Neuronal stem cell (in vitro differentiated cells): ENCODE measurements at places on chromosomes 1 and 21.

DNA sequence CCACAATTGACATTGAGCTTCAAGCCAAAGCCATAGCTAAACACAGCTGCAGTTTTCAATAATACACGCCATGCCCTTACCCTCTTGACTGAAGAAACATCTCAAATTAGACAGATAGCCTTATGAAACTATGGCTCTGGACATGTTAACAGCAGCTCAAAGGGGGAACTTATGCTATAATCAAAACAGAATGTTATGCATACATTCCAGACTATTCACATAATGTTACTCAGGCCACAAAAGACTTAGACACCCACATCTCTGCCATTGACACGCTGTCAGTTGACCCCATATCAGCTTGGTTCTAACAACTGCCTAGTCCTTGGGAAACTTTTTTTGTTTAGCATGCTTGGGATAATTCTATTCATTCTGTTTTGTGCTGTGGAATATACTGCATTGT is 2.3 kb upstream of the NENF start:
- no peaks in the 10 kb centered on the region for H3K4me1 ChIP-seq
- no peak for DNase-seq
- no peaks in the 10 kb centered on the region for H3K36me3 ChIP-seq
- H3K27ac ChIP-seq: no peak overlapping the region

GRCh38 chr1:7505771-7506453 is 265.2 kb upstream of the VAMP3 start:
- H3K4me3 ChIP-seq: no peak overlapping the region
- H3K36me3 ChIP-seq: no peaks in the 10 kb centered on the region
- H3K4me1 ChIP-seq: peaks cover 12% of the 10 kb centered on the region

- H3K27me3 ChIP-seq: peaks cover 22% of the 10 kb centered on the region
- H3K27ac ChIP-seq: no peak overlapping the region
- no peak for DNase-seq
- no peaks in the 10 kb centered on the region for H3K36me3 ChIP-seq
- no peak overlapping the region for H3K4me3 ChIP-seq
Observed at GRCh38 chr1:156839426-156840109, 19.3 kb downstream of the INSRR start.

GRCh38 chr21:32611471-32611997 is 643 bp downstream of the CFAP298 start:
- DNase-seq: no peak
- no peaks in the 10 kb centered on the region for H3K4me1 ChIP-seq
- H3K4me3 ChIP-seq: peak overlapping the region; percentile 94

DNA sequence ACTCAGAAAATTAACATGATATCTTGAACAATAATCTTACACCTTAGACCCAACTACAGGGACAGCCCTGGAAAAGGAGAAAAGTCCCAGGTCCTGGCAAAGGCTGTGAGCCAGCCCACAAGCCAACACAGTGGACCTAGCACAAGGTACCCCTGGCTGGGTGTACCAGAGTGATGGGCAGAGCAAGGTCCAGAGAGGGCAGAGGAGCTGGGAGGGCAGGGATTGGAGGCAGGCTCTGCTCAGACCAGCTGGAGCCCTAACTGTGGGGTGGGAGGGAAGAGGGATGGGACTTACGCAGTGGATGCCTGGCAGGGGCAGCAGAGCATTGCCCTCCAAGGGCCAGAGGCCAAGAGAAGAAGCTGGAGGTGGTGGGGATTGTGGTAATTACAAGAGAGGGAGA is 101.6 kb downstream of the KCND3 start:
- no peaks in the 10 kb centered on the region for H3K36me3 ChIP-seq
- no peak overlapping the region for H3K27ac ChIP-seq
- no peak overlapping the region for H3K4me3 ChIP-seq
- no peak for DNase-seq

- no peak overlapping the region for H3K4me3 ChIP-seq
- H3K27ac ChIP-seq: no peak overlapping the region
- no peaks in the 10 kb centered on the region for H3K4me1 ChIP-seq
Observed at GRCh38 chr1:183600136-183600535, 9.9 kb upstream of the NCF2 start.

DNA sequence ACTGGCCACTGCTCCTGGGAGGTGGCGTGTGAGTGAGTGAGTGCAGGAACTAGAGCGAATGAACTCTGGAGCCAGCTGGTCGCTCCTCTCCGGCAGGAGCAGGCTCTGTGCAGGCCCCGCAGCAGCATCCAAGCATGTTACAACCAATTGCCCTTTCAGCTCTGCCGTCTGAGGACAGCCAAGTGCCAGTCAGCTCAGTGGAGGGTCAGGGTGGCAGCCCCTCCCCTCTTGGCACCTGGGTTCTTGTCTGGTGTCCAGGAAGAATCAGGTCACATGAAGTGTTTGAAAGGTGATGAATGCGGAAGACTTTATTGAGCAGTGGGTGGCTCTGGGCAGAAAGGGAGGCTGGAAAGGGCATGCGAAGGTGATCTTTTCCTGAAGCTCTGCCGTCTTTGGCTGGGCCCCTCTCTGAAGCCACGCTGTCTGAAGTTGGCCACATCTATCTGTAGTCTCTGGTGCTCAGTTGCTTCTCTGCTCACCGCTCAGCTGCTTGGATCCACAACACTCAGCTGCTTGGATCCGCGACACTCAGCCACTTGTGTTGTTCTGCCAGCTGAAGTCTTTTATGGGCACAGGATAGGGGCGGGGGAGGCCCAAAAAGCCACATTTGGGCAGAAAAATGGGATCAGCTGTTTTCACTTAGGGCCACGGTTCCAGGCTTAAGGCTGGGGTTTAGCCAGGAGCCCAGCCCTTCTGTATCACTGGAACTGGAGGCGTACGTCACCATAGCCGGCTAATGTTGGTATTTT is 139.8 kb downstream of the ADSS2 start:
- no peak overlapping the region for H3K27ac ChIP-seq
- no peak overlapping the region for H3K4me3 ChIP-seq
- H3K4me1 ChIP-seq: peaks cover 3% of the 10 kb centered on the region
- H3K27me3 ChIP-seq: no peaks in the 10 kb centered on the region
- DNase-seq: no peak

DNA sequence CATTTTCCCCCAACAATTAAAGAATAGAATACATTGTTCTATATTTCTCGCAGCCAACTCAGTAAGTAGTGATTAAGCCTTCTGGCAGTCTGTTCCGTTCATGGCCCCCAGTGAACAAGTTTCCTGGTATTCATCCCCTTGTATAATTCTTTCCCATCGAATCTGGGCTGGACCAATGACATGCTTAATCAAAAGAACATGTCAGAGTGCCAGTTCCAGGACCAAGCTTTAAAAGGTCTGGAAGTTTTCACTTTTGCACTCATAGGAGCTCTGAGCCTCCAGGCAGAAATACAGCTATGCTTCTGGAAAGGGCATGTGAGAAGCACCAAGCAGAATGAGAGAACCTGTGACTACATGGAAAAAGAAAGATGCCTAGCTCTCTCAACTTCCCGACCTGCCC is 22.5 kb upstream of the DPYD start:
- H3K36me3 ChIP-seq: no peaks in the 10 kb centered on the region
- H3K4me3 ChIP-seq: no peak overlapping the region
- no peak for DNase-seq
- no peaks in the 10 kb centered on the region for H3K27me3 ChIP-seq
- H3K4me1 ChIP-seq: no peaks in the 10 kb centered on the region
- no peak overlapping the region for H3K27ac ChIP-seq

DNA sequence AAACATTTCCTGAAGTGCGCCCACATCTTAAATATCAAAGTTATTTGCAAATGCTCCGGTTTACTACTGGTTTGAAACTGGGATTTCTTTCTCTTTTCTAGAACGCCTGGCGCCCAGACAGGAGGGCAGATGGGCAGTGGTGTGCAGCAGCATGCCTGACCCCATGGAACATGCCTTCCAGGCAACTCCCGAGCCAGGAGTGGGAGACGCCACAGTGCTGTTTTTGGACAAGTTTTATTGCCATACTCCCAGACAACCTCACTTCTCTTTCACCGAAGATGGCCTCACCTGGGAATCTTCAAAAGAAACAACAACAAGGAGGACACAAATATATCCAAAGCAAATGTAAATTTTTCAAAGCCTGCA is 21.5 kb downstream of the UBE2G2 start:
- no peak overlapping the region for H3K27ac ChIP-seq
- no peaks in the 10 kb centered on the region for H3K27me3 ChIP-seq
- DNase-seq: no peak
- H3K4me1 ChIP-seq: no peaks in the 10 kb centered on the region
- H3K4me3 ChIP-seq: no peak overlapping the region

DNA sequence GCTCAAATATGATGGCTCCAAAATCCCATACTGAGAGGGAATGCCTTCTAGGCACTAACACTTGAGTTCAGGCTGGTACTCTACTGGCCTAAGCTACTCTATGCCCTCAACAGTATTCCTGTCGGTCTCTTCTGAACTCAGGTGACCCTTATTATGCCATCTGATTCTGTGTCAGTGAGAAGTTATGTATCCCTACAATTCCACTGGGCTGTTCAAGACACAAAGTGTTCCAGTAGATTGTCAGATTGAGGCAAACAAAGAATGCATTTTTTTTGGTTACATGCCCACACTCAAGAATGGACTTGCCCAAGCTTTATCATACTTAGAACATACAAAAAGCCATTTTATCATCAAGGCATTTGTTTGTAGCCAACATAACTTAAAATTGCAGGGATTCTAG is 553.8 kb upstream of the PRMT6 start:
- no peak for DNase-seq
- no peaks in the 10 kb centered on the region for H3K4me1 ChIP-seq
- H3K4me3 ChIP-seq: no peak overlapping the region
- H3K36me3 ChIP-seq: no peaks in the 10 kb centered on the region
- no peaks in the 10 kb centered on the region for H3K27me3 ChIP-seq
- H3K27ac ChIP-seq: no peak overlapping the region

GRCh38 chr1:243710467-243710866 is 139.6 kb downstream of the AKT3 start:
- no peak overlapping the region for H3K27ac ChIP-seq
- no peaks in the 10 kb centered on the region for H3K27me3 ChIP-seq
- H3K4me3 ChIP-seq: no peak overlapping the region
- no peaks in the 10 kb centered on the region for H3K36me3 ChIP-seq
- H3K4me1 ChIP-seq: peaks cover 48% of the 10 kb centered on the region
- DNase-seq: no peak

- H3K36me3 ChIP-seq: no peaks in the 10 kb centered on the region
- H3K4me1 ChIP-seq: no peaks in the 10 kb centered on the region
- no peak overlapping the region for H3K4me3 ChIP-seq
- DNase-seq: no peak
Observed at GRCh38 chr1:186152620-186153239, 222.3 kb downstream of the TPR start.

DNA sequence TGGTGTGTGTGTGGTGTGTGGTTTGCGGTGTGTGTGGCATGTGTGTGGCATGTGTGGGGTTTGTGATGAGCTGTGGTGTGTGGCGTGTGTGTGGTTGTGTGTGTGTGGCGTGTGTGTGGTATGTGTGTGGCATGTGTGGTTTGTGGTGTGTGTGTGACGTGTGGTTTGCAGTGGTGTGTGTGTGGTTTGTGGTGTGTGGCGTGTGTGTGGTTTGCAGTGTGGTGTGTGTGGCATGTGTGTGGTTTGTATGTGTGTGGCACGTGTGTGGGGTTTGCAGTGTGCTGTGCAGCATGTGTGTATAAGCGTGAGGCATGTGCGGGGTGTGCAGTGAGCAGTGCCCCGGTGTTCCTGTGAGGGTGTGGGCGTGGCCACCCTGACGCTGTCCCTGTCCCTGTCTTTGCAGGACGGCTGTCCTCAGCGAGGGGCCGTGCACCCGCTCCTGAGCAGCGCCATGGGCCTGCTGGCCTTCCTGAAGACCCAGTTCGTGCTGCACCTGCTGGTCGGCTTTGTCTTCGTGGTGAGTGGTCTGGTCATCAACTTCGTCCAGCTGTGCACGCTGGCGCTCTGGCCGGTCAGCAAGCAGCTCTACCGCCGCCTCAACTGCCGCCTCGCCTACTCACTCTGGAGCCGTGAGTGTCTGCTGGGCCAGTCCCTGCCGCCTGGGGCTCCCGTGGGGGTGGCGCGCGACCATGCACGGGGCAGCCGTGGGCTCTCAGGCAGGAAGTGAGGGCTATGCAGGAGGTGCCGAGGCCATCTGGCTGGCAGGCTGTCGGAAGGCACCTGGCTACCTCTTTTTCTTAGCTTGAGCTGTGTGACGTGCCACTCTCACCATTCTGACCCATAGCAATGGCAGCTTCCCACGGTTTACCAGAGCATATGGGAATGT is 52.6 kb upstream of the TRAPPC10 start:
- H3K36me3 ChIP-seq: peaks cover 8% of the 10 kb centered on the region
- no peak overlapping the region for H3K27ac ChIP-seq
- peaks cover 7% of the 10 kb centered on the region for H3K27me3 ChIP-seq
- no peak for DNase-seq
- H3K4me3 ChIP-seq: peak overlapping the region; percentile 69

- H3K4me1 ChIP-seq: peaks cover 4% of the 10 kb centered on the region
- no peaks in the 10 kb centered on the region for H3K36me3 ChIP-seq
- peak overlapping the region; percentile 52 for H3K27ac ChIP-seq
- no peaks in the 10 kb centered on the region for H3K27me3 ChIP-seq
- H3K4me3 ChIP-seq: peak overlapping the region; percentile 78
- peak; percentile 52 for DNase-seq
Observed at GRCh38 chr1:226702957-226703831, 35.9 kb downstream of the ITPKB start.

DNA sequence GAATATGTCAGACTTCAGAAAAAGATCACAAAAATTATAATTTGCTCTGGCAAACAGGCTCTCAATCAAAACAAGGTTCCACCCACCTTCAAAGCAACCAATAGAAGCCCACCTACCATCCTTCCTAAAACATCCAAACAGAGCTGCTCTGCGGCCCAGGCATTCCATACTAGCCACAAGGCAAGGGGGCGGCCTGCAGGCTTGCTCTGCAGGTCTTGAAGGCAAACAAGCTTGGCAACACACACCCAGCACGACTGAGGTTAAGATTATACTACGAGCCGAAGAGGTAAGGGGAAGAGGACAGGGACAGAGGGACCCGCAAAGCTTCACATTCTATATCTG is 207.3 kb downstream of the SLC45A1 start:
- no peaks in the 10 kb centered on the region for H3K27me3 ChIP-seq
- peaks cover 5% of the 10 kb centered on the region for H3K36me3 ChIP-seq
- H3K27ac ChIP-seq: peak overlapping the region; percentile 59
- DNase-seq: no peak
- H3K4me1 ChIP-seq: peaks cover 28% of the 10 kb centered on the region

DNA sequence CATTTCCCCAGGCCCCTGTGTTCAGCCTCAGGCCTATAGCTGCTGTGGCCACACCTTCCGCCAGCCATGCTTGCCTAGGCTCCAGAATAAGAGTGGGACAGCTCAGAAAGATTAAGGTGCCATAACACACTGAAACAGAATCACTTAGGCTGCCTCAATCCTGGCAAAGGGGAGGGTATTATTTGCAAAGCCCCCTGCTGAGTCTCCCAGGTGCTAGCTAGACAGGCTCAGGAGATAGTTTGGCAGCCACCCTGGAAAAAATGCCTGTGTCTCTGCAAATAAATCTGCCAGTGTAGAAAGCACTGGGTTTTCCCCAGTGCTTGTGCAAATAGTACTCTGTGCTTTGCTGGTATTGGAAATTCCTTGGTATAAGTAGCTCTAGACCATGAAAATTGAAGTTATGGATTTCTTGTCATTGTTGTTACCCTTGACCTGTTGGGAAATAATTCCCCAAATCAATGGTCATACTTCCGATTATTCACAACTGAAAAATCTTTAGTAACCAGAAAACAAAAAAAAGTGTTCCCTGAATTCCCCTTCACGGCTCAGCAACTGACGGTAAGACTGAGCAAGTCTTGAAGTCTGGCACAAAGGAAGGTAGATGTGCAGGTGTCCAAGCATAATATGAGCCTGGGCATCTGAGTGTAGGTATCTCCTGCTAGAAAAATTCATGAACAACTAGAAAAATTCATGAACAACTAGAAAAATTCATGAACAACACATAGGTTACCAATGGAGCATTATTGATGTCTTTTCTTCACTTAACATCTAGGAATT is 56.9 kb downstream of the PROX1 start:
- no peak for DNase-seq
- no peak overlapping the region for H3K4me3 ChIP-seq
- no peaks in the 10 kb centered on the region for H3K27me3 ChIP-seq
- no peaks in the 10 kb centered on the region for H3K4me1 ChIP-seq
